LoVo (cell line): ENCODE measurements at places on chromosomes 12 and 14.

DNA sequence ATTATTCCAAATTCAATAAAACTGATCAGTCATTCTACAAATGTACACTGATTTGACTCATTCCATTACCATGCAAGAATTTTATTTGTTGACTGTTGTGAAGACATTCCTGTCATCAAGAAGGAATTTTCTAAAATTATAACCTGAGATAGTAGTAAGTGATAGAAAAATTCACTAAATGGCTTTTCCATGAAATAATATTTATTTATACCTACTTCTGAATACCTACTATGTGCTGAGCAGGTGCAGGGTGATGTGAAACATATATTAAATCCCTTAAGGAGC lies 841.7 kb downstream of the NRXN3 start:
- DNase-seq: no peak

DNA sequence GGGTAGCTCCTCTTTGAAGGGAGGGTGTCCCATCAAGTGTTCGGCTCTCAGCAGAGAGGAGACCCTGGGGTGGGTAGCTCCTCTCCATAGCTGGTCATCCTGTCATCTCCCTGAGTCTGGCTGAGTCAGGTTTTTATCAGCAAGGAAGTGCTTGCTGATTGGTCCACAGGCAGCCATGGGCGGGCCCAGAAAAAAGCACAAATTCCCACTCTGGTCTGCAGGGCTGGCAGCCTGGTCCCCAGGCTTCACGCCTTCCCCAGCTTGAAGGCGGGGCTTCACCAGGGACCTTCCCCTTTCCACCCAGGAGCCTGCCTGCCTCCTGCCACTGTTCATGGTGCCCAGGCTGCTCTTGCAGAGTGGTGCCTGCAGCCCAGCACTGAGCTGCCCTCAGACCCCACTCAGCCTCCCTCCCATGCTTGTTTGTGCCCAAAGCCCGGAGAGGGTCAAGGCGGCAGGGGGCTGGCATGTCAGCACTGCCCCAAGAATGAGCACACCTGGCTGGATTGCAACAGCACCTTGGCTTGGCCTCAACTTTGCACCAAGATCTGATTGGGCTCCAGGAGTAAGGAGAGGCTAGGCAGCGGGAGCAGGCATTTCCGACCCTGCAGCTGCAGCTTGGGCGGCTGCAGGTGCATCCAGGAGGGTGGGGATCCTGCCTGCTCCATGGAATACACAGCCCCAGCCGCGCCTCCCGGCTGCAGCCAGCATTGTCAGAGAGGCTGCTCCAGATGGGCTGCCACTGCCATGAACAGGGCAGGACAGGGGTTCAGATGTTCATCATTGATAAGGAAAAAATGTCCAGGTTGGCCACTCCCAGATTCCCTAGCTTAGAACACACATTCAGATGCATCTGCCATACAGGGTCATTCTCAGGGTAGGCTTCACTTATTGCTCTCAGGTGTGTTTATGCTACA lies 22.0 kb upstream of the WDR89 start:
- DNase-seq: no peak

DNA sequence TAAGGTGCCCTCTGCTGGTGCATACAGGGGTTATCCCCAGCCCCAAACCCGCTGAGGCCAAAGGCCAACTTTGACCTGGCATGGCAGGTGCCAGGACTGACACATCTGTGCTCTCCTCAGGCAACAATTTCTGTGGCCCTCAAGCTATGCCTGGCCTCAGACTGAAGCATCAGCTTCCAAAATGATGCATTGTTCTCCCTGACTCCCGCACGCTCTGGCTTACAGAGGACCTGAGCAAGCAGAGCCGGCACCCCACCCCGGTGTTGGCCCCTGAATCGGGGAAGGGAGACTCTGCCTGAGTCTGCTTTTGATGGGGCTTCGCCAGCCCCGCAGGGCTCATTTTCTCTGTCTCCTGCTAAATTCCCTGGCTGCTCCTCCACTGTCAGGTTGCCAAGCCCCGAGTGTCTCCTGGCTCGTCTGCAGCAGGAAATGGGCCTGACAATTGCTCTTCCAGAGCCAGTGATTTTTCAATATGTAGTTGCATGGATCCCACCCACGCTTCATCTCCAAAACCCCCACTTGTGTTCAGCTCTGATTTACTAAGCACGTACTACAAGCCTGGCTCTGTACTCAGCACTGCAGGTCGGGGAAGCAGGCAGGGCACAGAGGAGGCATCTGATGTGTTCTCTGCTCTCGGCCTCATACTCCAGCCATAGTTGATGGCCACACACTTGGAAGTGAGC lies 126.1 kb downstream of the SLC38A6 start:
- no peak for DNase-seq

GRCh38 chr12:124928095-124928911 lies 13.9 kb upstream of the UBC start:
- peak; percentile 90 for DNase-seq

DNA sequence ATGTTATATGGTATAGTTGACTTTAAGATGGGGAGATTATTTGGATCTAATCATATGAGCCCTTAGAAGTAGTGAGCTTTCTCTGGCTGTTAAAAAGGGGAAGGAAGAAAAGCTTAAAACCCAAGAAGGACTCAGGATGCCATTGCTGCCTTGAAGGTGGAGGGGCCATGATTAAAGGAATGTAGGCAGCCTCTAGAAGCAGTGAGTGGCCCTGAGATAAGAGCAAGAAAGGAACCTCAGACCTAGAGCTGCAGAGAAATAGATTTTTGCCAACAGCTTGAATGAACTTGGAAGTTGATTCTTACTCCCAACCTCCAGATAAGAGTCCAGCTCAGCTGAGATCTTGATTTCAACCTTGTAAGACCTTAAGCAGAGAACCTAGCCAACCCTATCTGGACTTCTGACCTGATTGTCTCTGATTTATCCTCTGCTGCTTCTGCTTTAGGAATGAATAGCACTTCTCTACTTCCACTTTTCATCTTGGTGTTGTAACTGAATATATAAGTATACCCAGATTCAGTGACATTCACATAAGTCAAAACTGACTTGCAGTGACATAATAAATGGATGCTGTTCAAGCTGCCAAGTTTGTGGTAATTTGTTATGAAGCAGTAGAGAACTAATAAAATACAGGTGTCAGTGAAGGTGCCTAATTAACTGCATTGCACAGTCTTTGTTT lies 33.5 kb downstream of the RAD51B start:
- no peak for DNase-seq

DNA sequence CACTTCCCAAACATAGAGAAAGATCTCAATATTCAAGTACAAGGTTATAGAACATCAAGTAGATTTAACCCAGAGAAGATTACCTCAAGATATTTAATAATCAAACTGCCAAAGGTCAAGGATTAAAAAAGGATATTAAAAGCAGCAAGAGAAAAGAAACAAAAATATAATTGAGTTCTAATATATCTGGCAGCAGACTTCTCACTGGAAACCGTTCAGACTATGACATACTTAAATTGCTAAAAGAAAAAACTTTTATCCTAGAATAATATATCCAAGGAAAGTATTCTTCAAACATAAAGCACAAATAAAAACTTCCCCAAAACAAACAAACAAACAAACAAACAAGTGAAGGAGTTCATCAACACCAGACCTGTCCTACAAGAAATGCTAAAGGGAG lies 92.4 kb downstream of the FSCB start:
- DNase-seq: no peak

DNA sequence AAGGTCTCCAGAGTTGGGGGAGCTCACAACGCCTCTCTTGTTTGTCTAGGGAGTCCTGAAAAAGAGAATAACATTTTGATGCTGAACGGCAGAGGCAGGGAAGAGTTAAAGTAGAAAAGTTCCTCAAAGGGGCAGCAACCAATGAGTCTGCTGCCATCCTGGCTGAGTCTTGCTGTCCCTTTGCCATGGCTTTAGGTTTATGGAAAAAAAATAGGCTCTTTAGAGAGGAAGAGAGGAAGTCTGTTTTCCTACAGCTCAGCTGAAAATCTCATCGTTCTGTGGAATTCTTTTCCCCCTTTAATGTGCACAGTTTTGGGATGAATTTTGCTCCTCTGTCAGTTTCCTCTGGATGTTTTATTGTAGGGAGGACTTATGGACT lies 314.8 kb upstream of the TBX3 start:
- no peak for DNase-seq

GRCh38 chr12:116955382-116956021 lies 44.8 kb downstream of the FBXW8 start:
- DNase-seq: peak; percentile 16

- DNase-seq: no peak
Measured at GRCh38 chr14:98368916-98369315, 903.1 kb downstream of the BCL11B start.

- no peak for DNase-seq
Measured at GRCh38 chr14:24921903-24922302, 128.0 kb downstream of the STXBP6 start.

DNA sequence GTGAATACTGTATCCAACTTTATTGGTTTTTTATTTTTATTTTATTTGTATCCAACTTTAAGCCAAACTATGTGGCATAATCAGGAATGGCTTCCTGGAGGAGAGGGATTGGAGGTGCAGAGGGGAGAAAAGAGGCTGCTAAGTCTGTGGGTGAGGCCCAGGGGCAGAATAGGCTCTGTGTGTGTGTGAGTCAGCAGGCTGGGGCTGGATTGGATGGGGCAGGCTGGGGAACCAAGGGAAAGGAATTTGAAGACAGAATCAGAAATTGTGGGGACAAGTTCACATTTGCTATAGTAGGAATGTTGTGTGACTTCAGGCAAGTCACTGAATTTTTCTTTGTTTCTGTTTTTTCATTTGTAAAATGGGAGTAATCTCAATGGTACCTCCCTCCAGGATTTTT lies 12.8 kb upstream of the RILPL1 start:
- no peak for DNase-seq

GRCh38 chr14:105223770-105224544 lies 24.4 kb upstream of the BTBD6 start:
- DNase-seq: no peak

DNA sequence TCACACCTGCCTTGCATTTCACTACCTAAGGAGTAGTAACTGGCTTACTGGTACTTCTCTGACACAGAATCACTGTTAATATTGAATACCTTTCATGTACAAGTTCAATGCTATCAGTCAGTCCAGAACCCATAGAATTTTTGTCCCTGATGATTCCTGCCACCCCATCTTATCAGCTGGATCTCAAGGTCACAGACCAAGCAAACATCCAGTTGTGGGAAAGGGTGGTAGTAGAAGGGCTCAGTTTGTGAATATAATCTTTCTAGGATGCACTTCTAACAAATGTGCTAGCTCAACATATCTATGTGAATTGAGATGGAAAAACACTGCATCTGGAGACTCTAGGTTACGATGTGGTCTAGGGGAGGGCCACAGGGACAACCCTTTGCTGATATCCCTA lies 14.1 kb downstream of the PPP1CC start:
- DNase-seq: no peak

DNA sequence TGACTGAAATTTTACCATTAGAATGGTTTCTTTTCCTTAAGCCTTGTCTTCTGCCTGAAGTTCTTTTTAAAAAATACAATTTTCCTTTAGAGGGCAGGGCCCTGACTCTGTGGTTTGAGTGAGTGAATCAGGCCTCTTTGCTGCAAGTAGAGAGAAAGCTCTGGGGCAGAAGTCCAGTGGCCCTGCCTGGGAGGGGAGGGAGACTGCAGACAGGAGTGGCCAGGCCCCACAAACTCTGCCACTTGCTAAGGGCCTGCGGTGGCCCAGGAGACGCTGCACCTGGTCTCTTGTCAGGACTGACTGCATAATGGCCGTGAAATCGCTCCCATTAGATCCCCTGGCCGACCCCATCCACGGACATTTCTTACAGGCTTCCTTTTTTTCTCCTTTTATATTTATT lies 25.5 kb downstream of the TSPAN11 start:
- DNase-seq: no peak

DNA sequence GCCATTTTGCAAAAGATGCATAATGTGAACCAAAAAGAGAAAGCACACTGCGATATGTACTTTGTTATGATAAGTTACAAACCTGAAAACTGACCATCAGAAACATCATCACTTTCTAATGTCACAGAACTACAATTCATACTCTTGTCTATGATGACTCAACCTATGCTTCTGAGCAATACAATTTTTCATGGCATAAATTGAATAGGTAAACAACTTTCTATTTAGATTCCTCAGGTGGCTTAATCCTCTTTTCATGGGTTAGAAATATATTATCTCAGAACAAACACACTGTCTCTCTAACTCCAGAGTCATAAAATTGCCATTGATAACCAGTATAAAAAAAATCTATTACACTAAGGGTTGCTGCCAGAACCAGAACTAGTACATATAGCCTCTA lies 1715.0 kb upstream of the FLRT2 start:
- DNase-seq: no peak

DNA sequence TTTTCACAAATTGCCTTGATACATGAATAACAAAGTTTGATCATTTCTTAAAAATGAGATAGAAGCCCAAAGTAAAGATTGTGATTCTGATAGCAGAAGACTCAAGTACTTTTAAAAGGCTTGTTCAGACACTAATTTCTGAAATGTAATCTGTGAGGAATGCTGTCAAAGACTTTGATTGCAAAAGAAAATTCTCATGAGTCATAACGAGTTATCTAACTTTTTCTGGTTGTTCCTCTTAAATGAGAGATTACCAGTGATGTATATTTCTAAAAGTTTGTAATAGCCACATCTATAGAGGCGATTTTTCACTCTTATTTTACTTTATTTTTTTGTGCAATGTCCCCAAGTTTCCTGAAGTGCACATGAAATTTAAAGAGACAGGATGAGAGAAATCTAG lies 7.0 kb downstream of the PYGL start:
- DNase-seq: no peak

GRCh38 chr12:132263451-132264049 lies 65.8 kb downstream of the GALNT9 start:
- no peak for DNase-seq

DNA sequence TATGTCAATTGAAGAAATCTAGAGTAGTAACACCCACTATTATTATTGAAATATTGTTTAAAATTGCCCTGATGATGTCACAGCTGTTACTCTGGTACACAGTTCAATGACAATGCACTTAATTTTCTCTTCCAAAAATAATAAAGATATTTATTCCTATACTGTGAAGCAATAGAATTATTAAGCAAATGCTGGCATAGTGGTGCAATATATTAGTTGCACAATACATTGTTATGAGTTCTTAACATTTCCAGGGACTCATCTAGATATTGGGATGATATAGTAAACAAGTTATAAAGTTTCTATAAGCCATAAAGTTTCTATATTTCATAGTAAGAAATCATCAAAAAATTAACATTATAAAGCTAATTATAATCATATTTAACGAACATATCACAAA lies 897.8 kb downstream of the LRFN5 start:
- DNase-seq: no peak

- no peak for DNase-seq
Measured at GRCh38 chr12:108967869-108968540, 52.9 kb downstream of the SVOP start.

DNA sequence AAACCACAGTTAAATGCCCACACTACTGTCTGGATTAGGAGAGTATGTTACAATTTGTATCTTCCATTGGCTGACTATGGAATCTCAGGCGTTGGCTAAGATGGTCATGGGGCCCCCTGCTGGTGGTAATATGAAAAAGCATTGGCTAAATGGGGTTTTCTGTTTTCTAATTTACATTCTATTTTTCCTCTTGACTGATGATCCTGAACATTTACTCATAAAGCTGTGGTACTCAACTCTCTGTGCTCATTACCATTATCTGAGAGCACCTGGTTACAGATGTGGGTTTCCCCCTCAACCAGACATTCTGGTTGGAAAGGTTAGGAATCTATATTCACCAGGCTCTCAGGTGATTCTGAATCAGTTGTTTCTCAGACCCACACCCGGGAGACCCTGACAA lies 64.8 kb downstream of the WSCD2 start:
- peak; percentile 41 for DNase-seq
